ENCODE measurements at places on chromosomes 6 and 20.

- no peak for DNase-seq
Observed at GRCh38 chr6:344816-345340, 46.7 kb upstream of the IRF4 start.

GRCh38 chr6:167122041-167122826 is 662 bp upstream of the CCR6 start:
- no peak for DNase-seq

DNA sequence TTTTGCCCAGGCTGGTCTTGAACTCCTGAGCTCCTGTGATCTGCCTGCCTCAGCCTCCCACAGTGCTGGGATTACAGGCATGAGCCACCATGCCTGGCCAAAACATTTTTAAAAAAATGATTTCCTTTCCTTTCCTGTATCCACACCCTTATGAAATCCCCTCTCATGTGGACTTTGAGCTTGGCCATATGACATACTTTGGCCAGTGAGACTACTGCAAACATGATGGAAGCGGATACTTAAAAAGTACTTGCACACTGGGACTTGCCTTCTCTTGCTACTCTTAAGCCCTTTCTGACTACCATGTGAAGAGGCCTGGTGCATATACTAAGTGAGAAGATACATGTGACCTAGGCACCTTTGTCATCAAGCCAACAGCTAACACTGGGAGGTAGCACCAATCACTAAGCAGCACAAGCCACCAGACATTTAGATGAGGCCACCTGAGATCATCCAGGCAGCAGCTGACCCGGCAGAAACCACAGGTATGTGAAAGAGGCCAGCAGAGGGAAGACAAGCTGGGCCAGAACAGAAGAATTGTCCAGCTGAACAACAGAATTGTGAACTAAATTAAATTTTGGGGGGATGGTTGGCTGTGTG is 78.5 kb upstream of the HDAC2 start:
- DNase-seq: no peak

- DNase-seq: no peak
Observed at GRCh38 chr6:73017476-73017875, 207.8 kb downstream of the KHDC1L start.

DNA sequence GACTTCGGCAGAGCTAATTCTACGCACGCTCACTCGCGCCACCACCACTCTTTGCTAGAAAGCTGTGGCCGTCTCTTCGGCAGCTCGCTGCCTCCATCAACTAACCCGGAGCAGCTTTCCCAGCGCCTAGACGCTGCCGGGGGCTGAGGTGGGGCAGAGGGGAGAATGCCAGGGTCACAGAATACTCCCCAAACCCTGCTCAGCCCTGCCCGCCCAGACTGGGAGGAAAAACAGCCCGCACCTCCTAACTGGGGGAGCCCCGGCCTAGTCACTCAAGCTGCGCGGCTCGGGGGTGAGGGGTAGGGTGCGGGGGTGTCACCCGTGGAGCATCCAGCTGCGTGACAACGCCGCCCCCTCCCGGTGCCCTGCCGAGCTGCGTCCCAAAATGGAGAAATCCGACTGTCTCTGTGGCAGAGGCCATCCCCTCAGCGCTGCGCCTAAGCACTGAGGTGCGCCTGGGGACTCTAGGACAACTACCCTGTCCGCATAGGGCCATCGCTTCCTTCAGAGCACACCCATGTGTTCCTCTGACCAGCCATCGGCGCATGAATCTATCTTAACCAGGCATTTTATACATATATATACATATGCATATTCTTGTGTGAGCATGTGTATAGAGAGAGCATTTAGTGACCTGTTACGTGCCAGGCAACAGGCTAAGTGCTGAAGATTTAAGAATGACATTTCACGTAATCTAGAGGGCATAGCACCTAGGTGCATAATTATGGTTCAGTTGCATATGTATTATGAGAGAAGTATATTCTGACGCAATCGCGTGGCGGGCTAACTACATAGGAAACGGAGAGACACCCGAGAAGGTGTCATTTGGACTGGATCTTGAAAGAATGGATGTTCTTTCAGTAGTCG is 1.5 kb upstream of the TENT5A start:
- no peak for DNase-seq

DNA sequence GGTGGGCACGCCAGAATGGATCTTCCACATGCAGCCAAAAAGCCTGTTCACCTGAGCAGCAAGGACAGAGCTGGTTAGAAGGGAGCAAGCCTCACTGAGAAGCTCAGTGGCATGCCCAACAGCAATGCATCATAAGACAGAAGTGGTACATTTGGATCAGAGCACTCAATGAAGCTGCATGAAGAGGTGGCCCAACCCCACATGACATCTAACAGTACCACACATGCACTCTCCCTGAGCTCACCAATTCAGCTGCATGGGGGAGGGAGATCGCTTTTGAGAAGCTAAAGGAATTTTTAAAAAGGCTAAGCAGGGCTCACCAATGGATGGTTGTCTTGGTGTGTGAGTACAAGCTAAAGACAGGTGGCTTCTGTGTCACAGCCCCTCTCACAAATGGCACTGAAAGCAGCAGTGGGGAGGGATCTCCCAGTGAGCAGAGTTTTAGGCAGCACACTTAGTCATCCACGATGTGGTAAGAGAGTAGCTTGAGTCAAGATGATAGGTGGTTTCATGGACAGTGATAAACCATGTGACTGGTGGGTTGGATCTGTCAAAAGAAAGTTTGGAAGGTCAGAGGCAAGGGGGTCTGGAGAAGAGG is 166.6 kb upstream of the TAB2 start:
- DNase-seq: no peak

DNA sequence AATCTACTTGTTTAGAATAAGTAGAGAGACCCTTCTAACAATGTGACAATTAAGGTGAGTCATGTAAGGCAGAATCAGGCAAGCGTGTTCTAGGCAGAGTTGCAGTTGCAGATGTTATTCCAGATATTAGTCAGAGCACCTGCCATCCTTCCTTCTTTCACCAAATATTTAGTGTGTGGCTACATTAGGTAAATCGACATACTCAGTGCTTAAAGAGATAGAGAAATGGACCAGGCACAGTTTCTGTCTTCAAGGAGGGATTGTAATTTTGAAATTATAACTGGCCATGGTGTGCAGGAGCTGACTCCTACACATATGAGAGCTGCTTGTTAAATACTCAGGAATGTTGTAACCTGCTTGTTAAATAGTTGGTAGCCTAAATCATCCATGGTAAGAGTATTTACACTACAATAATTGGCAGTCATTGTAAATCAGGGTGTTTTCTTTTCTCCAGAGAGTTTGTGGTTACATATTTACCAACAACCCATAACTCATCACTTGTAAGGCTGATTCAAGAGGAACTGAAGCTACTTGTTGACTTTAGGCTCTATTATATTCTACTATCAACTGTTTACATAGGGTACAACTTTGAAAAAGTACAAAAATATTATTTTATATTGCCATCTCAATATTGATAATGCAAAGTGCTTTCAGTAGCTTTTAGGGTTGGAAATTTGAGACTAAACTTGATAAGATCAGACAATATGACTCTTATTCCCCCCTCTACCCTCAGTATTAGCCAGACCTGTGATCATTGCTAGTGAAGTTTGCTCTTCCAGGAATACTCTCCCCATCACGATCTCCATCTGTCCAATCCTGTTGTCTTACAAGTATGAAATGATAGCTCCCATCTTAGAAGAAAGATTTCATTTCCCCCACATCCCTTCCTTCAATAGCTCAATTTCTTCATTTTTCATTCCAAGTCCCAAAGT is 607.1 kb downstream of the COL12A1 start:
- peak; percentile 90 for DNase-seq

GRCh38 chr6:291204-291696 is 1.0 kb upstream of the DUSP22 start:
- no peak for DNase-seq

- no peak for DNase-seq
Observed at GRCh38 chr6:80094017-80094416, 12.5 kb upstream of the BCKDHB start.

DNA sequence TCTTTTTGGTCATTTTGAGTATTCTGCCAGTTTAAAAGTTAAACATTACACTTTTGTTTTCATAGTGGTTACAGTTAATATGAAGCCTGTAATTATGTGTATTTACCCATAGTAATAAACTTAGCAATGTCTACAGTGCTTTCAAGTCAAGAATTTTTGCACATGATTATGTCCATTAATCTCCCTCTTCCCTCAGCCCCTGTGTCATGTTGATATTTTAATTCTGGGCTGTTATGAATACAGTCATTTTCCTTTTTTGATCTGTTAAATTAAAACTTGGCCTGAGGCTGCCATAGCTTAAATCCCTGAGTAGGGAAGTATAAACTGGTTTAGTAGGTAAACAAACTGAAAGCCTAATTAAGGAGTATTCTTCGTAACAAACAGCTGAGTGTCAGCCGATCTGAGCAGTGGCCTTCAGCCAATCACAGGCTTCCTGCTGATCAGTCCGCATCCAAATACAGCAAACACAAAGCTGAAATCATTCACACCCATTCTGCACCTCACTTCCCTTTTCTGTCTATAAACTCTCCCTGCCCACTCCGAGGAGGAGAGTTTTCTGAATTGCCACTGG is 9.5 kb upstream of the SFT2D1 start:
- no peak for DNase-seq

GRCh38 chr20:17747431-17747846 is 47.7 kb downstream of the BANF2 start:
- DNase-seq: peak; percentile 67

DNA sequence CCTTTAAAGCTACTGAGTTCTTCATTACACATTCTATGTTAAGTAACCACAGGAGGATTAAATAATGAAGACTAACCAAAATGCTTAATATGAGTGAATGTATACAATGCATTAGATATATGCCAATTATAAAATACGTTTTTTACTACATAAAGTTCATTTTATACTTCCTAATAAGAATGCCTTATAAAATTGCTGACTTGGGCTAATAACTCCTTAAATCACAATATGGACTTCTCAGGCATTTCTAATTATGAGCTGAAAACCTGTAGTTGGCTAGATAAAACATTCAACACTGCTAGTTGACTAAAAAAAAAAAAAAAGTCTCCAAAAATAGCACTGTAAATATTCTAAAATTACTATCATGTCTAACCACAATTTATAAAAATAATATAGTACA is 11.8 kb downstream of the MAN1A1 start:
- DNase-seq: no peak

GRCh38 chr6:13166269-13166668 is 162.1 kb downstream of the TBC1D7 start:
- no peak for DNase-seq

DNA sequence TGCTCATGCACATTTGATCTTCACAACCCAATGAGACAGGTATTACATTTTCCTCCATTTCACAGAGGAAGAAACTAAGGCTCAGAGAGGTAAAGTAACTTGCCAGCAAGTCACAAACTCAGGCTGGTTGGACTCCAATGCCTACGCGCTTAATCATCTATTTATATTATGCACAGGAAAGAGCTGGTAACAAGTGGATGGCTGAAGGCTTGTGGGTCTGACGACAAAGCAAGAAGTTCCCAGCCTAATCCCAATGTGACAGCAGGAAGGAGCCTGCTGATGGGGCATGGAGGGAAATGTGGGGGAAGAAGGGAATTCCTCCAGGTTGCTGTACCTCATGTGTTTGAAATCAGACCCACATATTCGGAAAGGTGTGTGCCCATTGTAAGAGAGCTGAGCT is 3.9 kb downstream of the CDH22 start:
- DNase-seq: no peak

GRCh38 chr20:38195521-38195920 is 30.5 kb upstream of the TGM2 start:
- no peak for DNase-seq

- DNase-seq: no peak
Observed at GRCh38 chr6:165306955-165307354, 2.5 kb downstream of the C6orf118 start.

- no peak for DNase-seq
Observed at GRCh38 chr20:45883100-45883469, 2.1 kb downstream of the ZSWIM1 start.

DNA sequence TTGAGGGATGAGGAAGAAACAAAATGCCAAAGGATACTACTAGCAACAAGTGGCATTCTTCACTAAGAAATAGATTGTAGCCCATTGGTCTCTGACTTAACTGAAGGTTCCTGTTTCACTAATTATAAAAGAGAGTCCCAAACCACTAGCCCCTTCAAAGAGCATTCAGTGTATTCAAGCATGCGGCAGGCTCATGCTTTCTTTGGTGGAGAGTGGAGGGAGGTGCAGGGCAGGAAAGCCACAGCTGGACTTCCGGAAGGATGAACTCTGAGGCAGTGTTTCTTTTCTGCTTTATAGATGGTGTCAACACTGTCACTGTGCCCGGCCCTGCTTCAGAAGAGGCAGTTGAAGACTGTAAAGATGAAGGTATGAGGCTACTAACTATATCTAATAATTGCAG is 636.1 kb downstream of the KIF16B start:
- no peak for DNase-seq

- no peak for DNase-seq
Observed at GRCh38 chr20:34532320-34532719, 16.1 kb downstream of the DYNLRB1 start.

DNA sequence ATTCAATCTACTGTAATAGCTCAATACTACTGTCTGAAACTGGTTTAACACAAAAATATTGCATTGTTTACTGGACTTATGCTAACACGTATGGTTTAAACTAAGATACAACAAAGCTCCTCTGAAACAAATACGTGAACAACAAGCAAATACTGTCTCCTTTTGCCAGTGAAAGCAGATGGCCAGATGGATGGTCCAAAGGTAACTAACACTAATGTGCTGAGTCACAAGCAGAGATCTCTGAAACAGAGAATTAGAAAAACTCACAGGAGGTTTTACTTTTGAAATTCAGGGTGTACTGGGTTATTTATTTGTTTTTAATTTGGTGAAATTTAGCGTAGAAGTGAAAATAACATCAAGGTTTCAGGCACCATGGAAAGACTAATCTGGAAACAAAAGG is 124.3 kb upstream of the SOX4 start:
- DNase-seq: no peak

DNA sequence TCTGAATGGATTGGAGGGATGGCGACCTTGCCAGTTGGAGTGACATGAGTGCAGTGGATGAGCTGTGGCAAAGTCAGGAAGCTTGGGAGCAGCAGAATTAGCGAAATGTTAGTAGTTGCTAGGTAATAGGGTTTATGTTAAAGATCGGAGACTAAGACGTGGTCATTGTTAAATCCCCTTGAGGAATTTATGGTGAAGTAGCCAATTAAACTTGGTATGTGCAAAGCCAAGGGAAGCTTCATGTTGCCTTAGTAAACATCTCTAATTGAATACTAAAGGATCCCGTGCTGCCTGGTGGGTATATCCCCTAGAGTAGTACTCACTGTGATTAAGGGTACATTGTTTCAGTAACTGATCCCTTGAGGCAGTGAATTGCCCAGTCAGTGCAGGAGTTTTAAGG is 106.0 kb downstream of the PRIM2 start:
- DNase-seq: no peak

DNA sequence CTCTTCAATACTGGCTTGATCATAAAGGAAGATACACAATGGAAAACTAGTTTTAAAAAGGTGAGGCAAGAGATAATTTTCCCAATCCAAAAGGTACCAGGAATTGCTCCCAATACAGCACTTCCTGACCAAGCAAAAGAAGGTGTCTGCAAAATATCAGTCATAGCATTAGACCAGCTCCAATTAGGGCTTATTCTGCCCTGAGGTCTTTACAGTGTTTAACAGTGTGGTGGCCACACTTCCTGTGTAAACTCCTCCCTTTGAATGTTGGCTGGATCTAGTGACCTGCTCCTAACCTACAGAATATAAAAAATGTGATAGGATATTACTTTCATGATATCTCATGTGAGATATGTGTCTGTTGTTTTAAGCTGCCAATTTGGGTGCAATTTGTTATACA is 57.1 kb upstream of the BTN3A2 start:
- DNase-seq: no peak
